ENCODE measurements at places on chromosomes 7 and 10.
A peak's percentile ranks its signal among the peaks of the same experiment; 100 is the strongest.

- DNase-seq: peak; percentile 29
Measured at GRCh38 chr7:19060761-19061259, 56.6 kb downstream of the TWIST1 start.

- no peak for DNase-seq
Measured at GRCh38 chr7:25893436-25893835, 258.6 kb upstream of the NFE2L3 start.

DNA sequence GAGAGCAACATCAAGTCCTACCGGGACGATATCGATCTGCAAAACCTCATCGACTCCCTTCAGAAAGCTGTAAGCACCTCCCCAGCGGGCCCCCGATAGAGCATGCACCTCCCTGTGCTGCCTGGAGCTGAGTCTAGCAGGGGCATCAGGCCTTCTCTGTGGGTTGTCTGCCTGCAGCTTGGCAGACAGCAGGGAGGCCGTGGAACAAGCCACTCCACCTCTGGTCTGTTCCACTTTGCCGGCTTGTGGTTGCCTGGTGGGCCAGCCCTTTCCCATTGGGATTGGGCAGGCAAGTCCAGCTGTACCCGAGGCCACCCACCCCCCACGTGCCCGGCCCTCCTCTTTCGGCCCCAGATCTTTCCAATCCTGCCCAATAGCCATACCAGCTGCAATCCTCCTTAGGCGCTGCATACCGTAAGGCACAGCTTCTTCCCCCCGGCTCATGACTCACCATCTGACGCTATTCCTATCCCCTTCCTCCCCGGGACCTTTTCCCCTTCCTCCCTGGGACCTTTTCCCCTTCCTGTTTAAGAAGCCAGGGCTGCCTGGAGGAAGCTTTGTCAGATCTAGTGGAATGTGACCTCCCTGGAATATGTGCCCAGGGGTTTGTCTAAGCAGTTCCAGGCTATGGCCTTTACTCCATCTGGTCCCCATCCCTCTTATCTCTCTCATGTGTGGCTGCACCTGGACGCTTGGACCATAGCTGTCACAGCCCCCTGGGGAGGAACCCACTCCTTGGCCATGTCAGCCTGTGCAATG is 28.1 kb upstream of the SH2D4B start:
- DNase-seq: no peak

DNA sequence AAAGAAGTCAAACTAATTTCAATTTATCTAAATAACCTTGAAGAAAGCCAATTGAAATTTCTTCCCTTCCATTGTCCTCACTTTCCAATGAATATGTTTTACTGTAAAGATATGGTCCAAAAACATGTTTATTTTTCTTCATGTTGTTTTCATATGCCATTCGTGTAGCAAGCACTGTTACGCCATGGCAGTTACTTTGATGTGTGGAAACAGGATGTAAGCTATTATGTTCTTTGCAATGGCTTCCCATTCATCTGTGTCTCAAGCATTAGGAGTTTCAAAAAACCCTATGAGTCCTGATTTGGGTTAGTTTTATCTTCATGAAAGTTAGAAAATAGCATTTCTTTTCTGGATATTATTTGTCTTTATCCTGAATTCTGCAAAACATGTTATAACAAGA is 31.0 kb downstream of the GPR141 start:
- no peak for DNase-seq

GRCh38 chr10:109474261-109474660 is 449.1 kb downstream of the XPNPEP1 start:
- DNase-seq: peak; percentile 38

- no peak for DNase-seq
Measured at GRCh38 chr10:75678527-75678926, 247.1 kb downstream of the LRMDA start.

DNA sequence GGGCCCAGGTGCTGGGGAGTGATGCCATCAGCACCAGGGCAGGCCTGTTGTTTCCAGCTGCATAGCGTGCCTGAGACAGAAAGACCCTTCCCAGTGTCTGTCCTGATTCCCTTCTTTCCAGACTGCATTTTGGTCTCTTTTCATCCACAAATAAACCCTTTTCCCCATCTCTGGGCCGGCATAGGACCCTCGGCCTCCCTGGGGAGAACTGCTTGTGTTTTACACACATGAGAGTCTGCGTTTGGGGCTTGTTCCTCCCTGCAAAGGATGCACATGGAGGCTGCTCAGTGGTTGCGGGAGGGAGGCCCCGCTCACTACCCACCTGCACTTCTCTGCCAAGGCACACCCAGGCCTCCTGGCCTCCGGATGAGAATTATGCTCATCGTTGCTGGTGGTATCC is 5.8 kb upstream of the MMP21 start:
- DNase-seq: no peak

DNA sequence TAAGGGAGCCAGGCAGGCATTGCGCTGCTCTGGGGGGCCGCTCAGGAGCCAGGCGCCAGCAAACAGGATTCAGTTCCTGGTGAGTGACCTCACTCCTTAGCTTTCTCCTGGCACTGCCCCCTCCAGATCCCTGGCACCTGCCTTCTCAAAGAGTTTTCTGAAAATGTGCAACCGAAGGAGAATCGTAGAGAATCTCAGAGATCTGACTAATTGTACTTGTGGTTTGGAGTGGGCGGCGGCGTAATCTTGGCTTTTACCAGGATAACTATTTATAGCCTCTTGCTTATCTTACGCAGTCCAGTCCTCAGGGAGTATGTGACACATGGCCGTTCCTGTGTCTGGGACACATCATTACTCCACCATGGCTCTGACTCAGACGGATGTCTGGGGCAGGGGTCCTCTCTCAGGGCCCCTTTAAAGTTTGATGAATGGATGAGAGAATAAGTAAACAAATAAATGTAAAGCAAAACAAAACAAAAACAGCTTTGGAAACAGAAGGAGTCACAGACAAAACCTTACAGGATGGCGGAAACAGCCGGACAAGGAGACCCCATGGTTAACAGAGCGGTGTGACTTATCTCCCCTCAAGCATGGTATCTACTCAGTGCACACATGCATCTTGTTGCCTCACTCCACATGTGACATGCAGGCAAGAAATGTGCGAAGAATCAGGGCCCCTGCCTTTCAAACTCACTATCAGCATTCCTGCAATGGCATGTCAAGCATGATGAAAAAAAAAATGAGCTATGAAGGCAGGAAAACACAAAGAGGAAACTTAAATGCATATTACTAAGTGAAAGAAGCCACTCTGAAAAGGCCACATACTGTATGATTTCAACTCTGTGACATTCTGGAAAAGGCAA is 99.7 kb downstream of the TNS3 start:
- peak; percentile 59 for DNase-seq

- no peak for DNase-seq
Measured at GRCh38 chr10:16063350-16063749, 203.0 kb upstream of the MINDY3 start.

DNA sequence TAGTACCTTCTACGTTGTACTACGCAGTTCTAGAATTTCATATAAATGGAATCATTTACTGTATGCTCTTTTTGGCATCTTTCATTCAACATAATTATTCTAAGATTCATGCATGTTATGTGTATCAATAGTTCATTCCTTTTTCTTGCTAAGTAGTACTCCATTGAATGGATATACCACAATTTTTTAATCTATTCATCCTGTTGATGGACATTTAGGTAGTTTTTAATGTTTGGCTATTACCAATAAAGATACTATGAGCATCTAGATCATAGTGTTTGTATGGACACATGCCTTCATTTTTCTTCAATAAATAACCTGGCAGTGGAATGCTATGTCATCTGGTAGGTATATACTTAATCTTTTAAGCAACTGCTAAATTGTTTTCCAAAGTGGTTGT is 83.0 kb upstream of the ELN start:
- DNase-seq: no peak

DNA sequence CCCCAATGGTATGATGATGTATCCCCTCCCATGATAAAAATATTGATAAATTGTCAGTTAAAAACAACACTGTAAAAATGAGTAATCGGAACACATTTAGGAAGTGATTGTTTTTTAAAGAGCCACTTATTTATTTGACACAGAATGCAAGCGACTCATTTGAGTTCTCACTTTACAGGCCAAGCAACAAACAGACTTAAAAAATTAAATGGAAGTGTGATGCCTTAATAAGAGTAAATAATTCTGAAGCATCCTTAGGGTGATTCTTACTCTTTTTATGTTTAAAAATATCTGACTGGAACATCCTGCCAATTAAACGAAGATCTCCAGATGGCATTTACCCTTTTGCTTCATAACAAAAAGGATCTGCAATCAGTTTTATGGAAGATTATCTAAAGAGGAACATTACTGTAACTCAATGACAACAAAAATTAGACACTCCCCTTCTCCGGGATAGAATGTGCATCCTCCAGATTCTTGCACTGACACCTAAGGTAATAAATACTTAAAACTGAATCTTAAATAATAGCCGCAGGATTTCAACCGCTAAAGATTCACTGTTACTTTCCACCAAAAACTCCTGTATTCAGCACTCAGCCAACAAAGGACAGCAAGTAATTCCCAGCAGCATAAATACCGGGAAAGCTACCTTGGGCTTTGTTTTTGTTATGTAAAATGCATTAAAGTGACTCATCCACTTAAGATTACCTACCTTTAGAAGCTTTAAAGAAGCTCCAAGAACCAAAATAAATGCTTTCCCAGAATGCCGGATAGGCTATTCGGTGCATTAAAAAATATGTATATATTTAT is 1.7 kb downstream of the CACNA2D1 start:
- DNase-seq: peak; percentile 66

DNA sequence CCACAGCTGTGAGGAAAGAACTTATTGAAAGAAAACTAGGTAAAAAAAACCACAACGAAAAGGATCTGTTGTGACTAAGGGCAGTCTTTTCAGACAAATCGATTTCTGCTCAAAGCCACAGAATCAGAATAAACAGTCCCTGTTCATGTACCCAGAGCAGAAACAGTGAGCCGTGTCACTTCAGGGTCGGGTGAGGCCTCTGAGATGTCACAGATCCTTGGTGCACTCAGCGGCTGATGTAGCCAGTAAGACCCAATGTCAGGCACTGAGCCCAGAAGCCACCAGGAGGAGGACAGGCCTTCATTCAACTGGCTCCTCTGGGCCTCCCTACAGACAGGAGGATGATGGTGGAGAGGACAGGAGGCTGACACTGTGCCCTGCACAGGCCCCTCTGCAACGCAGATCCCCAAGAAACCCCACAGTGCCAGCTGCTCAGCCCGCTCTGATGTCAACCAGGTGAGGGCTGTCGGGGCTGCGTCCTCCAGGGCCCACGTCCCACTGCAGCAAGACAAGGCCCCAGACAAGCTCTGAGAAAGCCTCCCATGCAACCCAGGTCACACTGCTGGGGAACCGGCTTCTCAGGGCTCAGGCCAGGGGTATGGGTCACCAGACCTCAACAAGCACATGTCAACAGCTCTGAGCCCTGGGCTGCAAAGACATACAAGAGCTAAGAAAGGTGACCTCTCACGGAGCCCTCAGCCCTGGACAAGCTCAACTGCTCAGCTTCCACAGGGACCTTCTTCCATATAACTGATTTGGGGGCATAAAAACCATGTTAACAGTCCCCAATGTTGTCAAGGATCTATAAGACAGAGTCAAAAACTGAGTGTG is 190.6 kb downstream of the PARD3 start:
- DNase-seq: no peak

GRCh38 chr10:26799342-26799741 is 61.4 kb downstream of the ABI1 start:
- DNase-seq: peak; percentile 8

DNA sequence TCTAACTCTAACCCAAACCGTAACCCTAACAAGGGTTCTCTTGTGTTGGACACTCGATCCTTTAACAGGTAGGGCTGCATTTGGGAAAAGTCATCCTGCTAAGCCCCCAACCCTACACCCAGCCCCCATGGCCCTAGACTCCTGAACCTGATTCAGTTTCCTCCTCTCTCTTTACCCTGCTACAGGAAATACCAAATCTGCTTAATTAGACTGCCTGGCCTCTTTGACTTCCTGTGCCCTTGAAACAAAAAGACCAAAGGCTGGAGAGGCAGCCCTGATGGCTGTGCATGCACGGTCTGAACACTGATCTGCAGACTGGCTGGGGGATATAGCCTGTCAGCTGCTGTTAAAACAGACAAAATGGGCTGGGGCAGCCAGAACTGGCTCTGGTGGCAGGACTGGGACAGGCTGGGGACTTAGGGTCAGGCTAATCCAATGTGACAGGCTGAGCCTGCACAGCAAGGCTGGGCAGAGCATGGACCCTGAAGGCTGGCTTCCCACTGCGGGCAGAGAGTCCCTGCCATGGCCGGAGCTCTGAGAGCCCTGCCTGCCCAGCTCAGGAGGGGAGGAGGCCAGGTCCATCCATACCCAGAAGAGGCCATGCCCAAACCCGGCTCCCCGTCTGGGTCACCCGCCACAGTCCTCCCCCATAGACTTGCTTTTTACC is 51.0 kb upstream of the MSMB start:
- peak; percentile 26 for DNase-seq

- no peak for DNase-seq
Measured at GRCh38 chr10:100717166-100717565, 28.2 kb upstream of the PAX2 start.

DNA sequence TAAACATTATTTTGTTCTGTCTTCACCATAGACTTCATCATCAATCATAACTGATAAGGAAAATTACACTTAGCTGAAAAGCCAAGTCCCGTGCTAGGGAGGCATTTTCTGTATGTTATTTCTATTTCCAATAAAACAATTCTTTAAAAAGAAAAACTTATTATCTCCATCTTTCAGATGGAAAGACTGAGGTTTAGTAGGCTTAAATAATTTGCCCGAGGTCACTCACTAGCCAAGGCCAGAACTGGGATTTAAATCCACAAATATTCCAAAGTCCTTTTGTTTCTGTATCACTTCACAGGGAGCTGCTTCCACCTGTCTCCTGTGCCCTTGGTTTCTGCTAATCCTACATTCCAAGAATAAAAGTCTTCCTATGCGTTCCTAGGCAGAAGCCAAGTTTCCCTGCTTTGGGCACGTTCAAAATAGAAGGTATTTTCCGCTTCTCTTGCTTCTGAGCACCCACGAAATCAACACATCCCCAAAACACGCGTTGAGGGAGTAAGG is 732 bp downstream of the CPVL start:
- no peak for DNase-seq

- DNase-seq: no peak
Measured at GRCh38 chr10:108037061-108037460, 872.6 kb upstream of the SORCS1 start.

GRCh38 chr10:112304267-112304859 is 21.2 kb downstream of the TECTB start:
- no peak for DNase-seq

DNA sequence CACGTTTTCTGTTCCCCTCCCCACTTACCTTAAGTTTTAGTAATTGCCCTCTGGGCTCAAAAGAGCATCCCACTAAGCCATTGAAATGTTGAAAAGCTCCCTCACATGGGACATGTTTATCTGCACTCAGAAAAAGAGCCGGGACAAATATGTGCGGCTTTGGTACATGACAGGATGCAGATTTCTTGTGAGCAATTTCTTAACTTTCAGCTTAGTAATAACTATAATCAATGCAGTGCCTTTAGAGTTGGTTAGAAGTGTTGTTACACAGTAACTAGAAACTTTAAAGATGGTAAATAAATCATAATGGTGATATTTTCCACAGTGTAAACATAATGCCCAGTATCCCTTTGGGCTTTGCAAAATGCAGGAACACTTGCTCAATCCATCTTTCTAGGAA is 89.2 kb downstream of the ZNF365 start:
- no peak for DNase-seq

All from eye (tissue), 1 donor.